ENCODE measurements at places on chromosomes 3 and 15.

DNA sequence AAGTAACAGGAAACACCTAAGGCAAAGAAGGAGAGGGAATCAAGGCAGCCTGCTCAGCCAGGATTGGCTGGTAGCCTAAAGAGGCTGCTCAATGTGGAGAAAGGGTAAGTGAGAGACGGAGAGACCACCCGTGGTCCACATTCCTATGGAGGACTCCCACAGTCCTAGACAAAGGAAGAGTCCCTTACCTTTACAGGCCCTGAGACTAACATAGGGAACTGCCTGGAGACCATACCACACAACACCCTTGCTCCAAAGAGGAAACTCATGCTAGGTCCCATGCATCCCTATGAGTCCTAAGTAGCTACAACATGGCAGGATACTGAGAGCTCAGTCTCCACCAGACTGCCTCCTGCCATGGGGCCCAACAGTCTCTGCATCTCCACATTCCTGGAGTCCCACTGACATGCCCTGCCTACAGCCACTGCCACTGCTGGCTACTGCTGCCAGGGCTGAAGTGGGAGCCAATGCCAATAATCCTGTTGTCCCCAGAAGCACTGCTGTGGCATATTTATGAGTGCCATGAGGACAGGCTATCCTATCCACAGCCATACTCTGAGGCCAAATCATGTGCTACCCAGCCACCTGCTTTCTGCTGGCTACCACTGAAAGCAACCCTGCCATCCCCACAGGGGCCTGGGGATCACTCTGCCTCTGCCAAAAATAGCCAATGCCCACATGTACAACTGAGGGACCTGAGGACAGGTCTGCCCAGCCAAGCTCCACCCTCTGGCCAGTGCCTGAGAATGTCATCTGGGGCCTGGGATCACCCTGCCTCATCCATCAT is 45.0 kb downstream of the COPS2 start:
- DNase-seq = no peak

GRCh38 chr3:178308771-178309170 is 227.5 kb upstream of the KCNMB2 start:
- DNase-seq = no peak

- DNase-seq = no peak
These were observed 21.6 kb downstream of the FANCD2 start for GRCh38 chr3:10047876-10048275.

DNA sequence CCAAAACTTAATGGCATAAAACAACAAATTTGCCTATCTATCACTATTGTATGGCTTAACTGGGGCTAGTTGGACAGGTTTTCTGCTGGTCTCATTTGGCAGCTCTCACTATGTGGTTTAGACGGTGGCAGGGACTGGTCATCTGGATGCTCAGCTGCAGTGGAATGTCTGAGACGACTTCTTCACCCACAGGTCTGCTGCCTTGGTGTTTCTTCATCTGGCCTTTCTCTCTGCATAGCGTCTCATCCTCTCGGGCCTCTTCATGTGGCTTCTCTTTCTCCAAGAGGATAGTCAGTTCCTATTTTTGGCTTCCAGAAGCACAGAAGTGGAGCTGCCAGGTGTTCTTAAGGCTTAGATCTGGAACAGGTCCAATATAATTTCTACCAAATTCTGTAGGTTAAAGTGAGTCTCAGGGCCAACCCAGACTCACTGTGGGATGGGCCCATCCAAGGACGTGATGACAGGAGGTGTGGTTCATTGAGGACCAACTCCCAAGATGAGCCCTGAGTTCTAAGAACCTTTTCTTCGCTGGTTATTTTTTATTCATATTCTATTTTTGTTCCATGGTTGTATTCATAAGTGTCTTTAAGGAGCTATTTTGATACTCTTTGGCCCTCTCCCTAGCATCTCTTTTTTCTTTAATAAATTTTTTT is 18.6 kb downstream of the UBE2Q2 start:
- DNase-seq = no peak

DNA sequence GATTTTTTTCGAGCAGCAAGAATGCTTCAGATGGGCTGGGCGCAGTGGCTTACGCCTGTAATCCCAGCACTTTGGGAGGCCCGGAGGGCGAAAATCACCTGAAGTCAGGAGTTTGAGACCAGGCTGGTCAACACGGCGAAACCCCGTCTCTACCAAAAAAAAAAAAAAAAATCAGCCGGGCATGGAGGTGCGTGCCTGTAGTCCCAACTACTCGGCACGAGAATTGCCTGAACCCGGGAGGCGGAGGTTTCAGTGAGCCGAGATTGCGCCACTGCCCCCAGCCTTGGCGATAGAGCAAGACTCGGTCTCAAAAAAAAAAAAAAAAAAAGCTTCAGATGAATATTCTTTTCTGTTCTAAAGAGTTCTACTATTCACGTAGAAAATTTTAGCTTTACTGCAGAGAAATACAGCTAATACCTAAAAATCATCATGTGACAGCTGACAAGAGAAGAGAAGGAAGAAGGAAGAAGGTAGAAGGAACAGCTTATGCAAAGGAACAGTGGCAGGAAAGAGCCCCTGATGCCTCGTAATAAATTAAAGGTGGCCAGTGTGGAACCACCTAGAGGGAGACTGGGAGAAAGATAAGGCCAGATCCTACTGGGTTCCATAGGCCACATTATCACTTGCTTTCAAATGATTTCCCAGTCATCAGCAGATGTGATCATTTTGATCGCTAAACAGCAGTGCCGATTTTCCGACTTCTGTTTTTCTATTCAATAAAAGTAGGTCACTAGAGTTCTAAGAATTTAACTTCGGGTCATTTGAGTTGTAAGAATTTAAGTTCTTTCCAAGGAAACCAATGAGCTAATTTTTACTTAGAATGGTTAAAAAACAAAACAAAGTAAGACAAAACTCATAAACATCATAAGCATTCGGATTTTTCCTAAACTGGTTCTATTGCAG is 1.5 kb downstream of the CMTM6 start:
- no peak for DNase-seq

- DNase-seq = no peak
These were observed 278.0 kb upstream of the TRIM42 start for GRCh38 chr3:140399871-140400270.

DNA sequence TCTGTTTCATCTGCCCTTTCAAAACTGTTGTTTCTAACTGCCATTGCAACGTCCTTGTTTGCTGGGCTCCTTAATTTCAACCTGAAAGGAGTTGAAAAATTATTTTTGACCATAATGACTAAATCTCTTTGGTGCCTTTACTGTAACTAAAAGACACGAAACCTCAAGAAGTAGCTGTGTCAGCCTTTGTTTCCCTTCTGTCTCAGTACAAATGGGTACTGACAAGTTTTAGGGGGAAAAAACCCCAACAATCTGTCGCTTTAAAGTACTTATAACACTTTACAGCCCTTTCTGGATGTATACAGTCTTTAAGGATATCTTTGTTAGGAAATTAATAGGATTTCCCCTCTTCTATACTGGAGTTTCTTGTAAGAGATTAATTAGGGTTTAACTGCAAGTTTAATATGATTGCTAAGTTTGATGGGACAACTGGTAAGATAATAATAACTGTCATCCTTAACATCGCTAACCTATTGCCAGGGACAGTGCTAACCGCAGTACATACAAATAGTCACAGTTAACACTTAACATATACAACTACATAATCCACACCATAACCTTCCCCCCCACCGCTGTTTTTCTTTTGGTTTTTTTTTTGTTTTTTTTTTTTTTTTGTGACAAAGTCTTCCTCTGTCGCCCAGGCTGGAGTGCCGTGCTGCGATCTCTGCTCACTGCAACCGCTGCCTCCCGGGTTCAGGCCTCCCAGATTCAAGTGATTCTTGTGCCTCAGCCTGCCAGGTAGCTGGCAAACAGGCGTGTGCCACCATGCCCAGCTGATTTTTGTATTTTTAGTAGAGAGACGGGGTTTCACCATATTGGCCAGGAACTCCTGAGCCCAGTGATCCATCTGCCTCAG is 1.7 kb downstream of the GXYLT2 start:
- peak; percentile 52 for DNase-seq

DNA sequence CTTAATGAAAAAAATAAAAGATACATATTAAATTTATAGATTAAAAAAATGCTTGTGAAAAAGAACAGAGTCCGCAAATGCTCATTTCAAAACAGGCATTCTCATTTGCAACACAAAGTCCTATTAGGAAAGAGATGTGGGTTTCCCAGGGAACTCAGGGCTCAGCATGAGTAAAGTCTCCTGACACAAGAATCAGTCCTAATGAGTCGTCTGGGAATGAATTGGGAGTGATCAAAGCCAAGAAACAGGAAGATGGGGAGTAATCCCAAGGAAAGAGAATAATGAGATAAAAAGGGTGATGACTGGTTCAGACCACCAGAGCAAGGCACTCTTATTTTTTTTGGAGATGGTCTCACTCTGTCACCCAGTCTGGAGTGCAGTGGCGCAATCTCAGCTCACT is 443.7 kb downstream of the NR2F2 start:
- DNase-seq = no peak

- DNase-seq = no peak
These were observed 620.7 kb upstream of the ZNF385D start for GRCh38 chr3:22371607-22372291.

DNA sequence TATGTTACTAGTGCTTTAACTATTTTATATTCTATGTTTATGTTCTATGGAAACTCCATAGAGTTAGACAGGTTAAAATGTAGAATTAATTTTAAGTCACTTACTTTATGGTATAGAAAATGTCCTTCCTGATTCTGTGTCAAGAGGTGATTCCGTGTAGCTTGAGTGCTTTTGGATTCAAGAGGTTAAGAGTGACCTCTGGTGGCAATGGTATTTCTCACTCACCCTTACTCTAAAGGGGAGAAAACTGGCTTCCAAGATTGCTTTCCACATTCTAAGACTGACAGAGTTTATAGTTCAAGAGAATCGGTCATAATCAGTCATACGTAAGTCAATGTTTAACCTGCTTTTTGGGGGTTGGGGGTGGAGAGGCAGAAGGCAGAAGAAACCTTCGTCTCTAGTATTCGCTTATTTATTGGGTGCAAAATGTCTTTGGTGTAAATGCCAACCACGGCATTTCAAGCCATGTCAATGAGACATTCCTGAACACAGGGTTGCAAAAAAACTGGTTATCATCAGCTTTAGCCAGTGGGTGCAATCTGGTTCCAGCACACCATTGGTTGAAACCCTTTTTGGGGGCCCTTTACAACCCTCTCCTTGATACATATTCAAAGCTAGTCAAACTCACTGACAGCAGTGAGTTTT is 92.0 kb upstream of the VGLL3 start:
- no peak for DNase-seq

DNA sequence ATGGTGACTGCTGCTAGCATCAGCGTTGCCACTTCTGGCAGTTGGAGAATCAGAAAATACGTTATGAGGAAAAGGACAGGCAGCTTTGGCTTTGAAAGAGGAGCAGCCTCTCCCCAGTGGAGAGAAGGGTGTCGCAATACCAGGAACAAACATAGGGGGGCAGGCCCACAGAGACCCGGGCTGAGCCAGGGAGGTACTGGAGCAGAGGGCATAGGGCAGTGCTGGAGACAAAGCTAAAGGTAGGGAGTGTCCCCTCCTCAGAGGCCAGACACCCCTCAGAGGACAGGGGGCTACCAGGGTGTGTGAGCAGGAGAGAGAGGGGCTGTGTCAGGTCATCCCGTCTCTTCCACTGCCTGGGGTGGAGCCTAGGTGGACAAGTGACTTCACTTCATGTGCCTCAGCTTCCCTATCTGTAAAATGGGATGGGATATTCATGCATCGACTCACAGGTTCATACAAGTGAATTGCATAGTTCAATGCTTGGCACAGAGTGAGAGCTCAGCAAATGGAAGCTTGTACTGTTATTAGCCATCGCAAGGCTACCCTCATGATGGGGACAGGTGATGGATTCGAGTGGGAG is 49.7 kb upstream of the LIMD1 start:
- DNase-seq = no peak

DNA sequence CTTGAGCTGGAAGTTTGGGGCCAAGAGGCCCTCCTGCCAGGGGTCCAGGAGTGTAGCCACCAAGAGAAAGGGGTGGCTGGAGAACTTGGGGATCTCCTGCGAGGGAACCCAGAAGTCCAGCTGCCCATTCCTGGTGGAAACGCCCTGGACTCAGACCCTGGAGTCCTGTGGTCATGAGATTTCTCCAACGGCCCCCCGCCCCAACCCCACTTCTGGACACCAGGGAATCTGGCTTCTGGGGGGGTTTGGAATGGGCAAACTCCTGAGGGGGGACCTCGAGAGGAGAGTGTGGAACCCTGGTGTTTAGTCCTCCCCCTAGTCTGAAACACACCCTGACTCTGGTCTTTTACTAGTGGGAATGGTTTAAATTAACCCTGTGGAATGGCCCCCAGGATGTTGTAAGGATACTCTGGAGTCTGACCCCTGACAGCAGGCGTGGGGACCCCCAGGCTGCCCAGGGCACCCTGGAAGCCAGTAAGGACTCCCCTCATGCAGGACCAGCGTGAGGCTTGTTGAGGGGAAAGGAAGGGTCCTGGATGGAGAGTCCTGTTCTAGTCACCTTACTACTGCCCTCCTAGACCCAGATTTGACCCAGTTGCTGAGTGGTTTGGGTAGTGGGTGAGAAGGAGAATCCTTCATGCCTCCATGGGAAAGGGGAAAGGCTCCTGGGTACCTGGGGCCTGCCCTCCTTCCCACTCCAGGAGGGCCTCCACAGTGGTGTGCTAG is 540 bp downstream of the KLHDC8B start:
- DNase-seq = no peak

DNA sequence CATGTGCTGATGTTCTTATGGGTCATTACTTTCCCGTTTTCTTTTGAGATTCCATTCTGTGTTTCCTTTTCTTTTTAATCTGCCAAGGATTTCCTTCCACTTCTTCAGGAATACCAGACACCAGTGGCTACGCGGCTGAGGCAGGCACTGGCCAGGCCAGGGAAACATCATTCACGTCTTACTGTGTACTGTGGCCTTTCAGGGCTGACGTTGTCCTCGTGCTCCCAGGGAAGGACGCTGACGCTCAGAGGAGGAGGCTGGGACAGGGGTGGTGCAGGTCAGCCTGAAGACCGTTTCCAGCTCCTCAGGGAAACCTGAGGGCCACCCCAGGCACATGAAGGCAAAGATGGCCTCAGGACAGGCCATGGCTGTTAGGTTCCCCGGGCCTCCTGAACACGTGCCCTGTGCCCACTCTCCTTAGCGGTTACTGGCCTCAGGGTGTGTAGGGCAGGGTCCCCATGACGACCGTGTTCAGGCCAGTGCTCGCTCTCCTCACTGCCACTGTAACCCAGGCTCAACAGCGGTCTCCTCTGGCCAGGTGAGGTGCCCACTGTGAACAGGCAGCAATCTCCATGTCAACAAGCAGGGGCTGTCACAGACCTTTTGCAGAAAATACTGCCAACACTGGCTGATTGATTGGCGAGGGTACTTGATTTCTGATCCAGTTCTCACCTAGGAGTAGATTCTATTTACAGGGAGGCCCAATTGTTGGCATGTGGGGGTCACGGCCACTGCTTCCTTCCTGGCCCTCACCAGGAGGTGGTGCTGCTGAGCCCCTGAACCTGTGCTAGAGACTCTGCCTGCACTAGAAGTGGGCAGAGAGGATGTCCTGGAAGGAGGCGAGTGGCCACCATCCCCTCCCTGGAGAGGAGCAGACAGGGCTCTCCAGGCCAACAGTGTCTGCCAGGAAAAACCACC is 169.5 kb downstream of the ATP10A start:
- no peak for DNase-seq

GRCh38 chr15:88702983-88703382 is 64.2 kb downstream of the ISG20 start:
- DNase-seq = peak; percentile 5

Measured in thyroid gland (tissue), 4 donors.